Karpas-422 (cell line): ENCODE measurements at places on chromosomes 3 and 15. TPM values are rescaled to one million over a fixed set of nuclear protein-coding genes. Genes with fewer than 3 reads are reported as not detected.

DNA sequence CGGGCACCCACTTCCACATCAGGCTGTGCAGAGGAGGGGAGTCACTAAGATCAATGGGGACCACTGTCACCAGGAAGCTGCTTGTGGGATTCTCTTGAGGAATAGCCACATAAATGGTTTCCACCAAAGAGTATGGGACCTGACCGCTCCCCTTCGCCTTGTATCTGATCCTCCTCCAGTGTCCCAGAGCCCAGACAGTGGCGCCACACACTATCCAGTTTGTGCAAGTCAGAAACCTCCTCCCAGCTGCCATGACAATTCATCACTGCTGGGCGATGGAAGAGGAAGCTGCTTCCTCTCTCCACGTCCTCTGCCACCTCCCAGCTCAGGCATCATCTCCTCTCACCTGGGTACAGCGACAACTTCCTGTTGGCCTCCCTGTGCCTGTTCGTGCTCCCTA lies 147.5 kb downstream of the ALDH1A2 start:
- no peaks in the 10 kb centered on the region for H3K27me3 ChIP-seq
- no peak overlapping the region for H3K4me3 ChIP-seq
- no peaks in the 10 kb centered on the region for H3K4me1 ChIP-seq
- H3K27ac ChIP-seq = no peak overlapping the region

DNA sequence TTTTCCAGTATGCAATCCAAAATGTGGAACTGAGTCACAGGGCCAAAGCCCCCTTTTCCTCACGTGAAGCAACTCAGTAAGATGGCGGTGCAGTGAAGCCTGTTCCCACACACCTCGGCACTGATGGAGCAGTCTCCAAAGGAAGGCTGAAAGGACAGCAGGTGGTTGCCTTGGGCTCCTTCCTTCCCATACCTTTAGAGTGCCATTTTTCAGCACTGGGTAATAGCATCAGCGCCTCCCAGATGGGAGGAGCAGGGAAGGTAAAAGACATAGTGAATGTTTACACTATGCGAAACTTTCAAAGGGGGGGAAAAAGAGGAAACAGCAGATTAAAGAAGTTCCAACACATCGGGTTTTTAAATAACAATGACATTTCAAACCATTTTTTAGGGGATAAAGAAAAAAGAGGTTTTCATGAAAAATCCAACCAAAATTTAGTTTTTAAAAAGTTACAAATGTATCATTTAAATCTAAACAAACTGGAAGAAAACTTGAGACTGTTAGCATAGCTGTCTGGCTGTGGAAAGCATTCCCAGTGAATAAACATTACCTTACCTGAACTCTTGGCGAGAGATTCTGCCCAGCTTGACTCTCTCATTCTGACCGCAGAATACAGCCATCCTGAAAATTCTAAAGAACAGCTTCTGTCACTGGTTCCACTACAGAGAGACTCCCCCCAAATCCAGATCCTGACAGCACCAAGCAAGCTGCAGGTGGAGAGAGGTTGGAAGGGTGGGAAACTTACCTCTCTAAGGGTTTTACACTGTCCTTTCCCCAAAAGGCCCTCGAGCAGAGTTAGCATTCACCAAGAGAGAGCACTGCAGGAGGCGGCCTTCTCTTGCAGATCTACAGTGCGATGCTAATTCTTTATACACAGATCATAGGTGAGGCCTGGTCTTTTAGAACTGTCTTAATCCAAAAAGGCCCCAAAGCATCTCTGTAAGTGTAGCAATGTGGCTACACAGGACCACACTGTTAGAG lies 32.6 kb downstream of the ABCC5 start:
- H3K27me3 ChIP-seq = no peaks in the 10 kb centered on the region
- H3K27ac ChIP-seq = no peak overlapping the region
- H3K36me3 ChIP-seq = peaks cover 52% of the 10 kb centered on the region; the same call in 1 of the 2 replicates
- no peak overlapping the region for H3K4me3 ChIP-seq

DNA sequence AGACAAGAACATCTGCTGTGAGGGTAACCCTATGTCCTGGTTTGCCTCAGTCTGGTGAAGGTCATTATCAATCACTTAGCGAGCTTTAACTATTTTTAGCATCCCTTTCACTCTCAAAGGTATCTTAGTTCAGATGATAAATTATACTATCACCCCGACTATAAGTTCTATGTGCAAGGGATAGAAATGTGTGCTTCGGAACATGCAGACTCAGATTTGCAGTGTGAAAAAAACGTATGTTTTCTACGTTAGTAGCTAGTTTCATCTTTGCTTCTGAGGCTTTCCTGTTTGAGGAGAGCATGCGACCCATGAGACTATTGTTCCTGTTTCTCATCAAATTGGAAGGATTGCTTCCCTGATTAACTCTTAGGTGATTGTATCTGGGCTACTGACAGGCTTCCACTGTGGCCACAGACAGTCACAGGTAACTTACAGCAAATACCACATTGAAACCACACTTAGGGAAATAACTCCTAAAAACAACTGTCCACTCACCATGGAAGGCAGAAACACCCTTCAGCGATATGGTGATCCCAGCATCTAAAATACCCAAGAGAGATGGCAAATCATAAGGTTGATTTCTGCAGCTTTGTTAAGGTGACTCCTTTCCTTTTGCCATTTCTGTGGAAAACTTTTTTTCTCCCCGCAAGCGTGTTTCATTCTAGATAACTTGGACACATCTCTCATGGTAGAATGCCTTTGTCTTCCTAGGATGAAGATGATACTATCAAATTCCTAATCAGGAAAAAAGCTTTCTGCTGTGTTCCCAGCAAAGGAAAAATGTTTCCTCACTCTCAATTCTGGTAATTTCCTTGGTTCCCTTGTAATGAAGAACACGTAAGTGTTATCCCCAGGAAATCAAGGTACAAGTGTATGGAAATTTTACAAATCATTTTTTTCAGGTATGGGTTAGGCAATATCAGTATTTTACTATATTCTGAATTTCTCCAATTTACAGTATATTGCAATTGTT lies 5.2 kb downstream of the GCSAM start:
- H3K36me3 ChIP-seq = peaks cover 30% of the 10 kb centered on the region
- H3K27ac ChIP-seq = peak overlapping the region; percentile 99
- peak overlapping the region; percentile 49 for H3K4me3 ChIP-seq
- no peaks in the 10 kb centered on the region for H3K27me3 ChIP-seq
- peaks cover 95% of the 10 kb centered on the region for H3K4me1 ChIP-seq

- H3K36me3 ChIP-seq = no peaks in the 10 kb centered on the region
- no peak overlapping the region for H3K4me3 ChIP-seq
- H3K27ac ChIP-seq = no peak overlapping the region
- no peaks in the 10 kb centered on the region for H3K27me3 ChIP-seq
Observed at GRCh38 chr15:39752991-39753390, 29.6 kb downstream of the FSIP1 start.

GRCh38 chr3:14133188-14133800 lies 8.4 kb downstream of the TMEM43 start:
- peaks cover 7% of the 10 kb centered on the region for H3K36me3 ChIP-seq
- H3K4me1 ChIP-seq = no peaks in the 10 kb centered on the region
- no peaks in the 10 kb centered on the region for H3K27me3 ChIP-seq
- DNase-seq = no peak

DNA sequence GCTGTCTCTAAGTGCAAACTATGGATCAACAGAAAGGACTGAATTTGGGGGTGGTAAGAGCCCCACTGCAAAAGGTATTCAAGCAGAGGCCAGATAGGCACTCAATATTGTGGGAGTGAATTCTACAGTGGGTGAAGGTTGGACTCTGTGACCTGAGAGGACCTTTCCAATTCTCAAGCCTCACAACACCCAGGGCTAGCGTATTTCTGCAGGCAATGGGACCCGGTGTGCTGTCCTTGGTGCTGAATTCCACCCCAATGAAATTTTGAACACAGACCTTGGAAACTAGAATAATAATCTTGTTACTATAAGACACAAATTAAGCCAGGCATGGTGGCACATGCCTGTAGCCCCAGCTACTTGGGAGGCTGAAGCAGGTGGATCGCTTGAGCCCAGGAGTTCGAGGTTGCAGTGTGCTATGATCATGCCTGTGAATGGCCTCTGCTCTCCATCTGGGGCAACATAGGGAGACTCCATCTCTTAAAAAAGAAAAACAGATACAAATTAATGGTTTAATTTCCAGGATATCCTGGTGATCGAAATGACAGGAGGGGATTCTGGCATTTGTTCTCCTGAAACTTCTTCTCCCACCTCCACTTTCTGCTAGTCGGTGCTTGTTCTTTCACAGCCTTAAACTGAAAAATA lies 135.4 kb downstream of the RAB11A start:
- H3K4me3 ChIP-seq = no peak overlapping the region
- no peaks in the 10 kb centered on the region for H3K36me3 ChIP-seq
- H3K27me3 ChIP-seq = no peaks in the 10 kb centered on the region
- no peak overlapping the region for H3K27ac ChIP-seq
- DNase-seq = peak; percentile 71

DNA sequence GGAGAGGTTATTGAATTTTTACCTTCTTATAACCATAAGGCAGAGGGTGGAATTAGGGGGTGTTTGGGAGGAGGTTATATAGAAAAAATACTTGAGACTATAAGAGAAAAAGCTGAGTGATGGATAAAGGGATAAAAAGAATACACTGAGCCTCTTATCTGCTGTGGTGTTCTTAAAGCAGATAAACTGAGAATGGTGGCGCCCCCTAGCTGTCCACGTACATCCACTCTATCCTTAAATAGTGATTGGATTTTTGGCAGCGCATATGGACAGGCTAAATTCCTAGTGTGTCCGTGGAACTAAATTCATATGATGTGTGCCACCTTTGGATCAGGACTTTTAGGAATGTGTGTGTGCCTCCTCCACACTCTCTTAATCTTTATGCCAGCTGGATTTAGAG lies 121.1 kb downstream of the OXSM start:
- no peaks in the 10 kb centered on the region for H3K27me3 ChIP-seq
- peak; percentile 82 for DNase-seq
- H3K4me1 ChIP-seq = no peaks in the 10 kb centered on the region
- H3K4me3 ChIP-seq = no peak overlapping the region
- H3K27ac ChIP-seq = no peak overlapping the region

- no peak overlapping the region for H3K27ac ChIP-seq
- no peaks in the 10 kb centered on the region for H3K4me1 ChIP-seq
- no peak for DNase-seq
- H3K4me3 ChIP-seq = no peak overlapping the region
- H3K36me3 ChIP-seq = no peaks in the 10 kb centered on the region
- H3K27me3 ChIP-seq = 0 out of 2 replicates have a peak, but pooled peaks cover 3% of the 10 kb centered on the region
Observed at GRCh38 chr3:194985031-194985578, 285.9 kb downstream of the XXYLT1 start.

DNA sequence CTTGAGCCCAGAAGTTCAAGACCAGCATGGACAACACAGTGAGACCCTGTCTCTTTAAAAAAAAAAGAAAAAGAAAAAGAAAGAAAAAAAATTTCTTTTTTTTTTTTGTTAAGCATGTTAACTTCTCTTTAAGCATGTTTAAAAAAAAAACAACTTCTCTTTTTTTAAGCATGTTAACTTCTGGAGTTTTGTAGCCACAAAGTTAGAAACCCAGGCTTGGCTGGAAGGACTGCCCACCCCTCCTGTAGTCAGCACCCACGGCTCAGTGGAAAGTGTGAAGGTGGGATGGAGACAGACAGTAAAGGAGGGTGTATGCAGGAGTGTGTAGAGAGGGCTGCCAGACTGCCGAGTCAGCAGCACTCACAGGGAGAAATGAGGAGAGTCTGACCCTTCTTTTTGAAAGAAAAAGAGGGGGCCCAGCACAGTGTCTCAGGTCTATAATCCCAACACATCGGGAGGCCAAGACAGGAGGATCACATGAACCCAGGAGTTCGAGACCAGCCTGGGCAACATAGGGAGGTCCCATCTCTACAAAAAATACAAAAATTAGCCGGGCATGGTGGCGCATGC lies 33.2 kb downstream of the GOLGA8S start:
- H3K4me3 ChIP-seq = no peak overlapping the region
- no peak overlapping the region for H3K27ac ChIP-seq
- no peak for DNase-seq
- H3K4me1 ChIP-seq = no peaks in the 10 kb centered on the region
- no peaks in the 10 kb centered on the region for H3K27me3 ChIP-seq
- no peaks in the 10 kb centered on the region for H3K36me3 ChIP-seq

- no peaks in the 10 kb centered on the region for H3K27me3 ChIP-seq
- no peak overlapping the region for H3K27ac ChIP-seq
- H3K4me1 ChIP-seq = peaks cover 18% of the 10 kb centered on the region
- H3K36me3 ChIP-seq = peaks cover 27% of the 10 kb centered on the region; the same call in 1 of the 2 replicates
- peak overlapping the region; percentile 99 for H3K4me3 ChIP-seq
Observed at GRCh38 chr3:50290161-50290641, 2.0 kb downstream of the IFRD2 start.

DNA sequence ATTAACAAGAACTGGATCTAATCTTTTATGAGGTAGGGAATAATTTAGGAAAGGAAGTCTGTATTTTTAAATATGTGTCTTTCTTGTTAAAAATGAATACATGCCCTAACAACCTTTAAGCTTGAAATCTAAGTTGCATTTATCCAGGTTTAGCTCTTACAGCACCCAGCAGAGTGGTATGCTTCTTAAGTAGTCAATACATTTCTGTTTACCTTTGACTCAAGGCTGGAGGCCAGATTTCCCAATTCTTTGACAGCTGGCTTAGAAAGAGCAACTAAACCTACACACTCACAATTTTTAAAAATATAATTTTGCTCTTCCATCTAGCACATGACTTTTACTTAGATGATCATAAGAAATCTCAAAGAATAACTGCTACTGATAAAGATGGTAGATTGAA lies 148.9 kb downstream of the DPH6 start:
- H3K27me3 ChIP-seq = no peaks in the 10 kb centered on the region
- no peak overlapping the region for H3K4me3 ChIP-seq
- H3K4me1 ChIP-seq = no peaks in the 10 kb centered on the region
- H3K27ac ChIP-seq = no peak overlapping the region

GRCh38 chr3:193852901-193853300 lies 259.9 kb downstream of the OPA1 start:
- H3K36me3 ChIP-seq = no peaks in the 10 kb centered on the region
- DNase-seq = no peak
- no peak overlapping the region for H3K27ac ChIP-seq

GRCh38 chr3:14929310-14930074 lies 17.9 kb upstream of the NR2C2 start:
- no peak for DNase-seq
- no peak overlapping the region for H3K27ac ChIP-seq
- H3K27me3 ChIP-seq = no peaks in the 10 kb centered on the region
- H3K36me3 ChIP-seq = no peaks in the 10 kb centered on the region

- no peak overlapping the region for H3K27ac ChIP-seq
- H3K27me3 ChIP-seq = no peaks in the 10 kb centered on the region
- no peak overlapping the region for H3K4me3 ChIP-seq
- DNase-seq = no peak
- no peaks in the 10 kb centered on the region for H3K4me1 ChIP-seq
- H3K36me3 ChIP-seq = no peaks in the 10 kb centered on the region
Observed at GRCh38 chr15:74184582-74185091, 11.1 kb downstream of the ISLR start.

TICRR gene
- 5.1 and 5.5 TPM in 2 replicates for total RNA-seq

ARGFX gene
- total RNA-seq = not detected in 2 replicates

PARP9 gene
- total RNA-seq = 19.8 and 24.4 TPM in 2 replicates

CFAP100 gene
- not detected in 2 replicates for total RNA-seq

TM4SF18 gene
- not detected in 2 replicates for total RNA-seq

NAALADL2 gene
- total RNA-seq = 0.29 TPM in 1 of 2 replicates, not detected in the other
